ENCODE measurements at places on chromosomes 12 and 14.
A peak's percentile ranks its signal among the peaks of the same experiment; 100 is the strongest.

GRCh38 chr14:32593290-32593942 is 264.3 kb downstream of the AKAP6 start:
- no peak for DNase-seq

GRCh38 chr14:93481758-93482157 is 51.0 kb downstream of the UNC79 start:
- DNase-seq: no peak

- no peak for DNase-seq
These were observed 194.7 kb downstream of the EXOC5 start for GRCh38 chr14:57073986-57074385.

DNA sequence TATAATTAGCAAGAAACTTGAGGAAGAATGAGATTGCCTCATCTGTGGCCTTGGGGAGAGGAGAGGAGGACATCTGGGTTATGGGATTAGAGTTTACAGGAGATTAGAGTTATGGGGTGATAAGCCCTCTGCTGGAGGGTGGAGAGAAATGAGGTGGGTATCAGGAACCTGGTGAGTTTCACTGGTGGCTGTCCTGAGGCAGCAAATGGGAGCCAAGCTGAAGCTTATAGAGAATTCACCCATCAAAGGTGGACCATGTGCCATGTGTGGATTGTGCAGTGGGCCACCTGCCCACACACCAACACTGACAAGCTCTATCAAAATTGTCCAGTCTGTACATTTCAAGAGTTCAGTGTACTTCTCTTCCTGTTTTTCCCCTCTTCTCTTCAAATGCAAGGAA is 135.3 kb downstream of the AEBP2 start:
- no peak for DNase-seq

DNA sequence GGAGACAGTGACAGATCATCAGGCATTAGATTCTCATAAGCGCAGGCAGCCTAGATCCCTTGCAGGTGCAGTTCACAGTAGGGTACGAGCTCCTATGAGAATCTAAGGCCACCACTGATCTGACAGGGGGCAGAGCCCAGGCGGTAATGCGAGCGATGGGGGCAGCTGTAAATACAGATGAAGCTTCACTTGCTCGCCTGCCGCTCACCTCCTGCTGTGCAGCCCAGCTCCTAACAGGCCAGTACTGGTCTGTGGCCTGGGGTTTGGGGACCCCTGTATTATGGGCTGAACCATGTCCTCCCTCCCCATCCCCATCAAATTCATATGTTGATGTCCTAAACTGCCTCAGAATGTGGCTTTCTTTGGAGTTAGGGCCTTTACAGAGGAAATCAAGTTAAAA is 63.2 kb downstream of the NOS1 start:
- no peak for DNase-seq

- DNase-seq: no peak
These were observed 257.8 kb upstream of the CCDC196 start for GRCh38 chr14:66228267-66228970.

GRCh38 chr12:6613015-6613775 is 6.0 kb upstream of the CHD4 start:
- no peak for DNase-seq

DNA sequence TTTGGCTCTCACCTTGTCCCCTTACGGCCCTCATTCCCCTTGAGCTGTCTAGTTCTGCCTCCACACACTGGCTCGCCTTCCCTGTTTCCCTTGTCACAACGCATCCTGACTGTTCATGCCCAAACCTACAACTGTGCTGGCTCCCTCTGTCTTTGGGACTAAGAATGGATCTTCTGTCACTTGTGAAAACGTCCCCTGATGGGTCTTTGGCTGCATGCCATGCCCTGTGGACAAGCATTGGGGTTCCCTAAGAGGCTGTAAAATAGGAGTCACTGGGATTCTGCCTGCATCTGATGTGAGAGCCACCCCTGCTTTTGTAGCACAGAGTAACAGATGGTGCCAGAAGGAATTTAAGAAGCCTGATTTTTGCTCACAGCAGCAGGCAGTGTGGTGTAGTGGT is 285.3 kb upstream of the CRY1 start:
- DNase-seq: no peak

DNA sequence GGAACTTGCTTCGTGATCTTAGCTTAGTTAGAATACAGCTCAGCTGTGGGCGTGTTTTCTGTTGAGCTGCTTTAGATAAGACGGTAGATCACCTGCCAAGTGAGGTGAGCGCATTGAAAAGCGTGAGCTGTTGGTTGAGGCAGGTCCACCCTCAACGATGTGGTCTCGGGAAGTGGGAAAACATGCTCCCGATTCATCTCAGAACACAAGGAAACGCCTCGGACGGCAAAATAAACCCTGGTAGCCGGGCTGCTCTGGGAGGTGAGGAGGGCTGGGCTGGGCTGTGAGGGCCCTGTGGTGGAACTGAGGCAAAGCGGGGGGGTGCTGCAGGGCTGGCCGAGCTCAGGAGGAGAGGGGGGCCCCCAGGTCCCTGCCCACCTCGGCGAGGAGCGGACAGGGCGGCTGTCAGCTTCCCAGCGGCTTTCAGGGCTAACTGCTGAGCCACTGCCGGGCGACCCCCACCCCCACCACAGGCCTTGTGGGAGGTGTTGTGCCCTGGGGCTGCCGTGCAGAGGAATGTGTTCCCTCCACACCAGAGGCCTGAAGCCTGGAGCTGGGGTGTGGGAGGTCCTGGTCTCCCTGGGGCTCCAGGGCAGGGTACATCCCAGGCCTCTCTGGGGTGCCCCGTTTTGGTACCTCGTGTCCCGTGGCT is 30.7 kb downstream of the NOC4L start:
- DNase-seq: no peak

GRCh38 chr14:105224845-105225570 is 23.3 kb upstream of the BTBD6 start:
- no peak for DNase-seq

- no peak for DNase-seq
These were observed 25.1 kb upstream of the FBRSL1 start for GRCh38 chr12:132464820-132465219.

DNA sequence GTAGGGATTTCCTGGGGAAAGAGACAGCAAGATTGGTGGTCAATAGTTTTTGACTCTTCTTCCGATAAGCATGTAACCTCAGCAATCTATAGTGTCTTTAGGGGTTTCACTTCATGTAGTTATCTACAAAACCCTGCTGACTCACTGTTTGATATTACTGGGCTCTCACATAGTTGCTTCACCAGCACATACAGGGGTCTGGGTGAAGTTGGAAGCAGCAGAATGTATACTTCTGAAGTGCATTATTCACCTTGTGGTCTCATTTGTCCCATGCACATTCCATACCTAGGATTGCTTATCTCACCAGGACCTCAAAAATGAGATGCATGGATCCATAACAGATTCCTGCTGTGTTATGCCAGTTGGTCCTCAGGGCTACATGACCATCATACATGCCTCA is 280.0 kb downstream of the LRIG3 start:
- no peak for DNase-seq

- DNase-seq: peak; percentile 57
These were observed 62.7 kb downstream of the GALNT4 start for GRCh38 chr12:89461649-89462612.

- no peak for DNase-seq
These were observed 93.5 kb downstream of the ATXN2 start for GRCh38 chr12:111505601-111506036.

DNA sequence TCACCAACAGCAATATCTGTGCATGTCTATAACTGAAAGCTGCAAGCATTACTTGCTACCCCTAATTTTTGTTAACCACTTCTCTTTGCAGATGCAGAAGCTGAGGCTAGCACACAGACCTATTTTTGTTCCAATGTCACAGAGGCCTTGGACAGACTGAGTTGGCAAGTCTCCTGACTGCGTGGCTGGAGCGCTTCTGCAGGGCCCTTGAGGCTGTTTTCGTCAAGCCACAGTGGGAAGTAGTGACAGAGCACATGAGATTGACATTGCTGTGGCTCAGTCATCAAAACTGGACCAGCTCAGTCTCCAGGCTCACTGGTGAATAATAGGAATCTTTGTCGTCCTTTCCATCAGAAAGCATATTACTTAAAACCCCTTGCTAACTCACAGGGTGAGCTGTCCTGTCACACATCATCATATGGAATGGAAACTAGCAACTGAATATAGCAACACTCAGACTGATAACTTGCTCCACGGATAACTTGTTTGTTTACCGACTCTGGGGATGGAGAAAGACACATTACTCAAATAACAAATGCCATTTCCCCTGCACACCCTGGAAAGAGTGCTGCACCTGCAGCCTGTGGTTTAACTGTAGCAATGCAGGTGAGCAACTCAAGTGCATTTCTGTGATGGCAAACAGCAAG is 43.6 kb upstream of the DDX11 start:
- no peak for DNase-seq

- DNase-seq: no peak
These were observed 179.9 kb upstream of the EEA1 start for GRCh38 chr12:93108985-93109384.

DNA sequence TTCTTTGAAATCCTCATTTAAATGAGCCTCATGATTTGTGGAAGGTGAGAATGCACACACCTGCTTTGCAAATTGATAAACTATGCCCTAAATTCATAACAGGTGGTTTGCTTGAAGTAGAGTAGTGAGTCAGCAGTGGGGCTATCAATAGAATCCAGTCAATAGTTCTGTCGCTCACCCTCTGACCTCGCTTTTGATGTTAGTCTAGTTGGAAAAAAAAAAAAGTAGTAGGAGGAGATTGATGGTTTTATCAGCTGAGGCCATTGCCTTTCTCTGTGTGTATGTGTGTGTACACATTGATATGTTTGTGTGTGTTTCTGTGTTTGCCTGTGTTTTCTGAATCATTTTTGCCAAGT is 267.3 kb downstream of the SNAPC1 start:
- DNase-seq: no peak

DNA sequence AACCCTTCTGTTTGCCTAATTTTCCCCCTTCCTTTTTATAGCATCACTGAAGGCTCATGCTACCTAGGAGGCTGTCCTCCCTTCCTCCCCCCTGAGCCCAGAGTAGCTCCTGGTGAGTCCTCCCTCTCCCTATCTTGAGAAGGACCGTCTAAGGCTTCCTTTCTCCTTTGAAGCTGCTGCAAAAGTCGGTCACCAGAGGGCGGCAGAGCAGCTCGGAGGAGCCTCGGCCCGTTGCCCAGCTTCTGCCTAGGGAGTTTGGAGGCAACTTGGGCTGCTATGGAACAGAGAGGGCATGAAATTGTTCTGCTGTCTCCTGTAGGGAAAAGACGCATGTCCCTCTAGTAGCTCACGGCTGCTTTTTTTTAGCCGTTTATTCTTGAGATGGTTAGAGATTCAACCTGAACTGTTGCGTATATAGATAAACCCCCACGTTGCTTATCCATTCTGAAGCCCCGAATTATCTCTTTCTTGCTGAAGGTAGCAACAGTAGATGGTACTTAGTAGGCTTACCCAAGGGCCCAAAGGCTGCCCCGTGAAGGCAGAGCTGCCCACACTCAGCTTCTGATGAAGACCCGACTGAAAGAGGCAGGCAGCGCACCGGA is 5.7 kb downstream of the WNT5B start:
- peak; percentile 34 for DNase-seq

DNA sequence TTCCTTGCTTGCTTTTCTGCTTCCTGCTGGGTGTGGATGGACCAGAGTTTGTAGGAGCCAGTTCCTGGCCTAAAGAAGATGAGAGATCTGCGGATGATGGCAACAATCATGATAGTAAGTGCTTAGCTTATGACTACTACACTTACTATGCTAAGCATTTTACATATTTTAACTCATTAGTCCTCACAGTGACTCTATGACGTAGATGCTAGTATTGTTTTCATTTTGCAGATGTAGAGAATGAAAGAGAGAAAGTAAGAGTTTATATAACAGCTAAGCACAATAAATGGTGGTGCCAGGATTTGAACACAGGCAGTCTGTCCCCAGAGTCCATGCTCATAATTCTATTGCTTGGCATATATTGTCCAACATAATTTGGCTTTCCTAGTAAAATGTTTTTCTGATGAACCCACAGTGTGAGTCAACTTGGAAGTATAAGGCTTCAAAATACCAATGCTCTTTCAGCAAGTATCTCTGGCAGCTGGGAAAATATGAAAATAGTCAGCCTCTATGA is 363.2 kb upstream of the DDHD1 start:
- no peak for DNase-seq

DNA sequence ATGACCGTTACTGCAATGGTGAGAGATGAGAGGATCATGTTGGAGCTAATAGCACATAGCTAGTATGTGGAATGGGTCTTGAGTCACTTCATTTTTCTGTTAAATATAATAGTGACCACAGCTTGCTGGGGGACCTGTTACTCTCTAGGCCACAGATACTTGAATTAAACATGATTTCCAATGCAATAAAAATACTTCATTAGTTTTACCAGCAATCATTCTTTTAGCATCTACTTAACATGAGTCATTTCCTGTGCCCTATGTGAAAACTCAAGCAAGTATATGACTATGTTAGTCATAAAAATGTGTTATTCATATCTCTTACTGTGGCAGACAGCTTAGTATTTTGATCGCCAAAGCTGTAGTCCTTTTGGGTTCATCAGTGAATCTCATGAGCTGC is 798.8 kb downstream of the SLC16A7 start:
- no peak for DNase-seq

DNA sequence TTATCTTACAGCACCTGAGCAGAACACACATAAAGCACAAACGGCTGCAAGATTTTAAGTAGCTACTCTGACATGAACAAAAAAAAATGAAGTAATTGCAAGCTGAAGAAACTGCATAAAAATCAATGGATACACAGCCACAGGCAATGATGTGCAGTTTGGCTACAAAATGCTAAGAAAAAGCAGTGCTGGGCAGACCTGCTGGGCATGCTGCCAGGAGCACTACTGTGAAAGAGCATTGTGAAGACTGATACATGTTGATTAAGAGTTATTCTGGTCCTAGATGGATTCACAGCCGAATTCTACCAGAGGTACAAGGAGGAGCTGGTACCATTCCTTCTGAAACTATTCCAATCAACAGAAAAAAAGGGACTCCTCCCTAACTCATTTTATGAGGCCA is 20.1 kb upstream of the RTN1 start:
- no peak for DNase-seq

DNA sequence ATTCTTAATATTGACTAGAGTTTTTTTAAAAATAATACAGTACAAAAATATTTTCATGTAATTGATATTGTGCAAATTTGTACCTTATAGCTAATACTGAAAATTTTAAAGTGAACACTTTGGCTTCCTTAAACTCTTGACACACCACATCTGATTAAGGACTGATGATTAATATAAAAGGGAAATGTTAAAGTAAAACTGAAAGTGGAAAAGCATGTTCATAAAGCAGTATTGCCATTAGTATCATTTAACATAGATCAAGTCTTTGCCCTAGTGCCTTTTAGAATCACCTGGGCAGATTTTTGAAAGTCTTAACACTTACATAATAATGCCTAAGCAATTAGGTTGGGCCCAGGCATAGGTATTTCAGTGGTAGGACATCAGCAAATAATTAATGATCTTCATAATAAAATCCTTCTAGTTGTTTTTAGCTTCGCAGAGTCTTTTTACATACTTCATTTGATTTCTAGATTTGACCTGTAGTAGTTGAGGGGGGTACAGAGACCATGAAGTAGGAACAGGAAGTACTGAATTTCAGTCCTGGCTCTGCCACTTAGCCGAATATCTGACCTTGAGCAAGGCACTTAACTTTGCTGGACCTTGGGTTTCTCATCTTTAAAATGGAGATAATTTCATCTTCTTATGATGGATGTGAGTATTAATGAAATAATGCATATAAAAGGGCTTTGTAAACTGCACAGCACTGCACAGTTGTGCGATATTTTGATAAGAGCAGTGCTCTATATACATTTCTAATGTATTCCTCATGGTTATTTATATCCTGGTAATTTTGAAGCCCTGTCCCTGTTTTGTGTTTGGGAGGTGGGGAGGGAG is 43.7 kb downstream of the MARK3 start:
- no peak for DNase-seq

- no peak for DNase-seq
These were observed 57.1 kb downstream of the ATP2A2 start for GRCh38 chr12:110337912-110338710.

All from naive B cell (primary cell).